ENCODE measurements at places on chromosomes 11 and 22. TPM values are rescaled to one million over a fixed set of nuclear protein-coding genes. Genes with fewer than 3 reads are reported as not detected.

The UCP3 gene
- not detected for total RNA-seq

The GLYAT gene
- total RNA-seq, result not detected

The TSGA10IP gene
- not detected for total RNA-seq

The AQP11 gene
- 0.11 TPM for total RNA-seq

The MYRF gene
- 0.04 TPM for total RNA-seq

The CD3D gene
- not detected for total RNA-seq

The SYT7 gene
- total RNA-seq, result 10.8 TPM

The MIAT gene
- total RNA-seq, result 0.08 TPM

The NPAS4 gene
- not detected for total RNA-seq

The MIOX gene
- not detected for total RNA-seq

The FOXRED1 gene
- total RNA-seq, result 40.8 TPM

The SLC16A8 gene
- not detected for total RNA-seq

The PANX3 gene
- not detected for total RNA-seq

The PLXNB2 gene
- 73.7 TPM for total RNA-seq

The RCOR2 gene
- total RNA-seq, result 0.23 TPM

The P2RX6 gene
- total RNA-seq, result 0.39 TPM

The SERHL2 gene
- 1.4 TPM for total RNA-seq

The SLC35E4 gene
- 10.4 TPM for total RNA-seq

The SHISA8 gene
- not detected for total RNA-seq

The GGTLC3 gene
- total RNA-seq, result not detected

The SAA1 gene
- 160 TPM for total RNA-seq

The DNAJB7 gene
- total RNA-seq, result not detected

The NXPE1 gene
- total RNA-seq, result not detected

The HTR3A gene
- not detected for total RNA-seq

The OOSP2 gene
- not detected for total RNA-seq

The SYCE3 gene
- not detected for total RNA-seq

The E2F8 gene
- total RNA-seq, result 1.0 TPM

The DGKZ gene
- 93.3 TPM for total RNA-seq

The DDIAS gene
- total RNA-seq, result 4.7 TPM
